Hematopoietic multipotent progenitor cell treated with erythropoietin and hydrocortisone succinate and interleukin-3 and kit ligand, for 8 days (in vitro differentiated cells): ENCODE measurements at places on chromosomes 1 and 21.

- no peak for DNase-seq
These were observed 516.6 kb downstream of the SMYD3 start for GRCh38 chr1:245990315-245991022.

DNA sequence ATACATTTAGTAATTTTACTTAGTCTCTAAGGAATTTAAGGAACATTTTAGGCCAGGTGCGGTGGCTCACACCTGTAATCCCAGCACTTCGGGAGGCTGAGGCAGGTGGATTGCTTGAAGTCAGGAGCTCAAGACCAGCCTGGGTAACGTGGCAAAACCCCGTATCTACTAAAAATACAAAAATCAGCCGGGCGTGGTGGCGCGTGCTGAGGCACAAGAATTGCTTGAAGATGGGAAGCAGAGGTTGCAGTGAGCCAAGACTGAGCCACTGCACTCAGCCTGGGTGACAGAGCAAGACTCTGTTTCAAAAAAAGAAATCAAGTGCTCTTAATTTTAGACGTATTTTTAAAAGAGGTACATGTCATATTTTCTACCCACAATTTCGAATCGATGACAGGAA lies 3.3 kb downstream of the NDC1 start:
- no peak for DNase-seq

- DNase-seq = no peak
These were observed 1045.1 kb downstream of the ADGRL2 start for GRCh38 chr1:82845866-82846265.

- peak; percentile 87 for DNase-seq
These were observed 4.5 kb downstream of the POLR3C start for GRCh38 chr1:145828367-145829026.

DNA sequence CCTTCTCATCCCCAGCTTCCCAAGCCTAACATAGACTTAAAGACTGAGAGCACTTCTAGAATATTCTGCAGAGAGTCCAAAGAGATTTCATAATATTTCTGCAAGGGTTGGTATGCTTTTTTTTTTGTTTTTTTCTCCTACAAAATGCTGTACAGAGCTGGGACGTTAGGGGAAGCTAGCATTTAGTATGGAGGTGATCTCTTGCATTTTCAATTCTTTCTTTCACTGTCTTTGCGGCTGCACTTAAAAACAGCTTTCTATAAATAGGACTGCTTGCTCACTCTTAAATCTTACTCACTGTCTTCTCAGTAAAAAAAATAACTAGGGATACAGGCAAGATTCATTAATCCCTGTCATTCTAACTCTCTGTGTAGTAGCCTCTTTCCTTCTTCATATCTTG lies 7.4 kb downstream of the DSCAM start:
- no peak for DNase-seq

GRCh38 chr21:38228537-38228936 lies 28.3 kb upstream of the KCNJ15 start:
- no peak for DNase-seq

- DNase-seq = no peak
These were observed 219.4 kb downstream of the PTGER3 start for GRCh38 chr1:70828177-70828576.

DNA sequence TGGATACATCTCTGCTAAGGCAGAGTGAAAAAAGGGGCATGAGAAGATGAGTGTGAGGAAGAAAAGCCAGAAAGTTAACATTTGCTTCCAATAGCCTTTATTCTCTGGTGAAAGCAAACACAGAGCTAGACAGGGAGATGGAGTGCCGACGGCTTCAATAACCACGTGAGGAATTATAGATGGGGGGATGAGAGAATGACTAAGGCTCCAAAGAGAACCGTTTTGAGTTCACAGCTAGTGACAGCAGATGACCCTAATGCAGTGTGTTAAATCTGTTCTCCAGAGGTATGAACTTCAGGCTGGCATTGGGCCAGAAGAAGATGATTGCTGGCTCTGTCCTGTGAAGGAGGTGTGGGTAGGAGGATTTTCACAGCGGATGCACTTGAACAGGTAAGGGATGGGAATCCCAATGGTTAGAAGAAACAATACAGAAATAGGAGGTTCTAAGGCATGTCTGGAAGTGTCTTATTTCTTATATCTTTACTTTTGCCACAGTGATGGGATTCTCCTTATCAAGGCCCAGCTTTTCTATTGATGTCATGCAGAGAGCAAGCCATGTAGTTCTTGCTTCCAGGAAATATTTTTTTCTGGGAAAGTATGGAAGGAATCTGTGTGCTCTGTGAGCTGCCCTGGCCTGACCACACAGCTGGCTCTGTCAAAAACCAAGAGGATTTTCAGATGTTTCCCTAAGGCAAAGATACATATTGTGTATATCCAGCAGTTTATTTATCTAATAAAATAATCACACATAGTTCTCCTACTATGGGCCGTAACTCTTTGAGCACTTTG lies 573.8 kb downstream of the LTN1 start:
- DNase-seq = no peak

DNA sequence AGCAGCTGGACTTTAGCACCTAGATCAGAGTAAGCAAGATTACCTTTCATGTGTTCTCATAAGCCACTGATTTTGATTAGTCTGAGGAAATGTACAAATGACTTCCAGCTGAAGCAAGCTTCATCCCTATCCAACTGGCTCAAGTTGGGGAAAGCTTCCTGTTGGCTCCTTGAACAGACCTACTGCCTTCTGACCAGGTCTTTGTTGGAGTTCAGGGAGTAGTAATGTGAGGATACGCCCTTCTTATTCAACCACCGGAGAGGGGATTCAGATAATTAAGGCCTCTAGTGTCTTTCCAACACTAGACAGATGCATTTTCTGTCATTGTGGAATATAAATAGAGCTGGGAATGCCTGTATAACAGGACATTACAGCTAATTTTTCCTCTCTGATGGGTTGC lies 268.9 kb downstream of the TGFB2 start:
- DNase-seq = no peak

DNA sequence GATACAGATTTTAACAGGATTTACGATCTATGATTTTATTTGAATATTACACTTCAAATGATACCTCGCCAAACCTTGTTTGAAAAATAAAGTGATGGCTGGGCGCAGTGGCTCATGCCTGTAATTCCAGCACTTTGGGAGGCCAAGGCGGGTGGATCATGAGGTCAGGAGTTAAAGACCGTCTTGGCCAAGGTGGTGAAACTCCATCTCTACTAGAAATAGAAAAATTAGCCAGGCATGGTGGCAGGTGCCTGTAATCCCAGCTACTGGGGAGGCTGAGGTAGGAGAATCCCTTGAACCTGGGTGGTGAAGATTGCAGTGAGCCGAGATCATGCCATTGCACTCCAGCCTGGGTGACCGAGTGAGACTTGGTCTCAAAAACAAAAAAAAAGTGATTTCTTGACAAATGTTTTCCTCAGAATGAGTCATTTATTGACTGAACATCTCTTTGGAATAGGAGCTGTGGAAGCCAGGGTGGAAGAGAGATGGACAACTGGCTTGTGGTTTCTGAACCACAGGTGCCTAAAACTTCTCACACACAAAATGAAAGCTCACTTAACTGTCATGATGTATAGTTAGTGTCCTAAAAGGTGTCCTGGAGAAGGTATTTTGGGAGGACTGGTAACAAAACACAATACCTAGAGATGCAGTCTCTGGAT lies 11.9 kb downstream of the PKNOX1 start:
- DNase-seq = no peak

DNA sequence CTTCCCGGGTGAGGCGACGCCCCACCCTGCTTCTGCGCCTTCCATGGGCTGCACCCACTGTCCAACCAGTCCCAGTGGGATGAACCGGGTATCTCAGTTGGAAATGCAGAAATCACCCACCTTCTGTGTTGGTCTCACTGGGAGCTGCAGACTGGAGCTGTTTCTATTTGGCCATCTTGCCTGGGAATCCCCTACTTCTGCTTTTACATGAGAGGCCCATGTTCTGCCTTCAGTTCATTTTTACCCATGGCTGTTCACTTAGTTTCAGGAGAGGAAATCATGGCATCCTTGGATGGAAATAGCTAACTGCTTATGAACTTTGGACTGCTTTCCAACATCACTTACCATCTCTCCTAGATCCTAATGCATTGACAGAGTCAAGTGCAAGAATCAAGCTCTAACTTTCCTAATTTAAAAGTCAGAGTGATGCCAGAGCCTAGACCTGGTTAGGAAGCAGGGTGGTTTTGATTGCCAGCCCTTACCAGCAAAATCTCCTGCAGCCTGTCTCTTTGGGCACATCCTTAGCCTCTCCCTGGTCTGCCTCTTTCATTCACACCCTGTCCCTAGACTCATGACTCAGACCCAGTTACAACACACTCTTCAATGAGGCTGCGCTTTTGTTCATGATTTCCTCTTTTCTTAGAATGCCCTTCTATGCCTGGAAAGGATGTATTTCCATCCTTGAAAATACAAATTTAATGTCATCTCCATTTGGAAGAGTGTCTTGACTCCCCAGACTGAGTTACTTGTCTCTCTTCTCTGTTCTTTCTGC lies 137.2 kb downstream of the KCTD3 start:
- DNase-seq = no peak

DNA sequence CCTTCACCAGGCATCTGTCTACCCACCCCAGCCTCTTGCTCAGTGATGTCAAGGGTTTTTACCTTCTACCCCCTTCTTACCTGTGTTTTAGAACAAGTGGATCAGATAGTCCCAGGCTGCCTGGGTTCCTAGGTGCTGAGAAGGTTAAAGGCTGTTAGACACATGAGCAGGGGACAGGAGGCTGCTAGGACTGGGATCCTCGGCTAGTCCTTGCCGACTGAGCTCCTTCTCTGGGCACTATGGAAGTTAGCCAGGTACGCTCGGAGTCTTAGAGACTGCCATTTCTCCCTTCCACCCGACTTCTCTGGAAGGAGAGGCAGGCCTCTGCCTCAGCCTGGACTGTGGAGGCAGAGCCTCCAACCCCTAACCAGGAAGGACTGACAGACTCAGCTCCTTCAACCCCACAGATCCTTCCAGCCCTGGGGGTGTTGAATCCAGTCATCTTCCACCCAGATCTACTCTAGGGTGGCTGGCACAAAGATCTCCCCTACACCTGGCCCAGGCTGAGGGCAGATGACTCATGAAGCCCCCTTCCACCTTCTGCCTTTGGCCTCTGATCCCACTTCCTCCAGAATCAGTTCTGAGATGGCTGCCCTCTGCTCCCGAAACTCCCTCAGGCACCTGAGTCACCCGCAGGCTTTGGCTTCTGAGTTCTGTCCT lies at the start of gene DYNLT4:
TSS of gene DYNLT4 (minus strand) at position 648 of the 660 bp plus-strand sequence. CDS start 683 bp downstream, outside the sequence.
- DNase-seq = no peak

DNA sequence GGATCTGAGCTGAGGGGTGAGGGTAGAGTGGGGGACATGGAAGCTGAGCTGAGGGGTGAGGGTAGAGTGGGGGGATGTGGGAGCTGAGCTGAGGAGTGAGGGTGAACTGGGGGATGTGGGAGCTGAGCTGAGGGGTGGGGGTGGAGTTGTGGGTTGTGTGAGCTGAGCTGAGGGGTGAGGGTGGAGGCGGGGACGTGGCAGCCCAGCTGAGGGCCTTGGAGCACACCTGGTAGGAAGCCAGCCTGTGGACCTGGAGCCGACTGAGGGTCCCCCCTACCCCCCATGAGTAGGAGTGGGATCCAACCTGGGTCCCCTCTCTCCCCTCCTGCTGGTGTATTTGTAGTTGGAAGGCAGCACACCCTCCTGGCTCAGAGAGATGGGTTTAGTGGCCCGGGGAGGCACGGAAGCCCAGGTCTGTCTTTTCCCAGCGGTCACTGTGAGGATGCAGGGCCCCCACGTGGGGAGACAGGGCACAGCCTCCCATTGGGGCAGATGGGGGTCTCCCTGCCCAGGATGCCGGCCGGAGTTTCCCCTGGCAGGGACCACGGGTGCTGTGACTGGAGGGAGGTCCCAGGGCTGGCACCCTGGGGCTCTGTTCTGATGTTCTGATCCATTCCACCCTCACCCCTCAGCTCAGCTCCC lies 13.2 kb upstream of the NPHP4 start:
- DNase-seq = no peak

GRCh38 chr1:44775930-44776729 lies 790 bp downstream of the RPS8 start:
- no peak for DNase-seq

- DNase-seq = no peak
These were observed 48.8 kb downstream of the DISP3 start for GRCh38 chr1:11527541-11528452.

DNA sequence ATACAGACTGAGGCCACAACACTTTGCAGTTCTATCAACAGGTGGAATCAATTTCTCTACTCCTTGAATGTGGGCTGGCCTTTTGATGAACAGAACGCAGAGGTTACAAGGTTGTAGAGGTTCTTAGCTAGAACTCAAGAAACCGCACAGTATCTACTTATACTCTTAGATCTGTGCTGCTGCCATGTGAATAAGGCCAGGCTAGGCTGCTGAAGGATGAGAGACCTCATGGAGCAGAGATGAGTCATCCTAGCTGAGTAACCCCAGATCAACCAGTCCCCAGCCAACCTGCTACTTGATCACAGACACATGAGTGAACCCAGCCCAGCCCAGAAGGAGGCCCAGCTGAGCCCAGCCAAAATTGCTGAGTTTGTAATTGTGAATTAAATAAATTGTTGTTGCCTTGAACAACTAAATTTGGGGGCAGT lies 35.3 kb upstream of the BCAR3 start:
- DNase-seq = peak; percentile 32

DNA sequence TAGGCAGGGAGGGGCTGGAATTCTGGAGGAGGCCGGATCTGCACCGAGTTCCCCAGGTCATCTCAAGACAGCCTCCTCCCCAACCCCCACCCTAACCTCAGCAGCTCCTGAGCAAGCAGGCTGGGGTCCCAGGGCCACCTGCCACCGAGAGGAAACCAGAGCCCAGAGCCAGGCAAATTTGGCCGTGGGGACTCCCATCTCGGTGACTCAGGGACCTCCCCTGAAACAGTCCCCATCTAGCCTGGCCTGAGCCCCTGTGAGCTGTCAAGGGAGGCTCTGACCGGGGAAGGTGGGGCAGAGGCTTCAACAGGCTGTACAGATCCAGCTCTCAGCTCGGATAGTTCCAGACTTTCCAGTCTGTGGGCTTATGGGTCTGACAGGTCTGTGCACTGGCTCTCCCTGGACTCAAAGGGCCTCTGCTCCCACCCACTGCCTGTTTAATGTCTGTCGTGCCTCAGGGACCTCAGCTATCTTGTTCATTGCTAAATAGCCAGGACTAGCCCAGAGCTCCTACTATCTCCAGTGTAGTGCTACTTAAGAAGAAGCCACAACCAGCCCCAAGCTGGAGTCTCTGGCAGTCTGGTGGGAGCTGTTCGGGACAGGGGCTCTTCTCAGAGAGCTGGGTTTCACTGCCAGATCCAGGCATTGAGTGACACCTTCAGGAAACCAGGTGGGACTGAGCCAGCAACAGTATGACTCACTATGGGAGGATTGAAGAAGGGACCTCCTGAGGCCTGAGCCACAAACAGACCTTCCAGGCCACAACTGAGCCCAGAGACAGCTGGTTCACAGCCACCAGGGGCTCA lies 25.6 kb downstream of the MATN1 start:
- no peak for DNase-seq

- DNase-seq = no peak
These were observed 824 bp upstream of the IFI44L start for GRCh38 chr1:78619446-78619802.

DNA sequence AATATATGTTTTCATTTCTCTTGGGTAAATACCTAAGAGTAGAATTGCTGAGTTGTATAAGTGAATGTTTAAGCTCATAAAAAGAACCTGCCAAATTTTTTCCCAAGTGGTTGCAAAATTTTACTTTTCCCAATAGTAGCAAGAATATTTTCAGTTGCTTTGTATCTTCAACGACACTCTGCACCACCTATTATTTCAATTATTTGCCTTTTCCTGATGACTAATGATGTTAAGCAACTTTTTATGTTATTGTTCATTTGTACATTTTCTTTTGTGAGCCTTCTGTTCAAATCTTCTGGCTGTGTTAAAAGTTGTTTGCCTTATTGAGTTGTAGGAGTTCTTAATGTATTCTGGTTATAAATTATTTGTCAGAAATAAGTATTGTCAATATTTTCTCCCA lies 299.1 kb upstream of the NRIP1 start:
- no peak for DNase-seq
